ENCODE measurements at places on chromosomes 4 and X. TPM values are rescaled to one million over a fixed set of nuclear protein-coding genes. Genes with fewer than 3 reads are reported as not detected.

The MAB21L2 gene
- total RNA-seq: not detected

DNA sequence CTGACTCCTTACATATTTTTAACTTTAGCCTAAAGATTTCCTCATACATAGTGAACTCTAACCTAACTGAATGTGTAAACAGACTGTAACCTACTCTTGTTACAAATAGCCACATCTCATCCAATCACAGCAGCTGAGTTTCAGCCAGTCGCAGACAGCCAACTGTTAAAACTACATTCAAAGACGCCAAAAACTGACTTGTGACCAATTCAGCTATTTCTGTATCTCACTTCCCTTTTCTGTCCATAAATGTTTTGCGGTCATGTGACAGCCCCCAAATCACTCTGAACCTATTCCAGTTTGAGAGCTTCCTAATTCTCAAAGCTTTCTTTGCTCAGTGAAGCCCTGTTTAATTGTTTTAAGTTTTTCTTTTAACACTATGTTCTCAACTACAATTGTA lies 2731.9 kb downstream of the ARAP2 start:
- DNase-seq: no peak

DNA sequence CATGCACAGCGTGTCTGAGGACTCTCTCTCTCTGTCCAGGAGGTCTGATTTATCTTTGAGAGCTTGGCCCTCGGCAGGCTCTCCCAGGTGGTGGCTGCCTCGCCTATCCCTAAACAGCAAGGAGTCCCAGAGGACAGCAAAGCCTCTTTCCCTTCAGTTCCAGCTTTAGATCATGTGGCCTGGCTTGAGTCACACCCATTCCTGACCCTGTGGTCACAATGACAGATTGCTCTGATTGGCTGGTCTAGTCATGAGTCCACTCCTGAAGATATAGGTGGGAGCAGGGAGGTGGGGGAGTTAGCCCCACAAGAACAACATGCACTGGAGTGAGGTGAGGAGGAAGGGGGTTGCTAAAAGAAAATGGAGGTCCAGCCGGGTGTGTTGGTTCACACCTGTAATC lies 12.1 kb upstream of the PORCN start:
- DNase-seq: no peak

- no peak for DNase-seq
These were observed 89.8 kb downstream of the RTL9 start for GRCh38 chrX:110448459-110448858.

DNA sequence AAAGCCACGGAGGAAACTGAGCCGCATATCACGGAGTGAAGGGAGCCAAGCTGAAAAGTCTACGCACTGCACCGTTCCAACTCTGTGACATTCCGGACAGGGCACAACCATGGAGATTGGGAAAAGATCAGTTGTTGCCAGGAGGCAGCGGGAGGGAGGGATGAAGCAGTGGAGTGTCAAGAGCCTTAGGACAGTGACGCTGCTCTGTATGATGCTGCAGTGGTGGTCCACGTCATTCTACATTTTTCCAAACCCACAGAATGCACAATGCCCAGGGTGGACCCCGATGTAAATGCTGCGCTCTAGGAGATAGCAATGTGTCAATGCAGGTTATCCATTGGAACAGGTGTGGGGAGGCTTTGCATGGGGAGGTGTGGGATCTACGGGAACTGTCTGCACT lies 7.5 kb upstream of the WFS1 start:
- DNase-seq: no peak

DNA sequence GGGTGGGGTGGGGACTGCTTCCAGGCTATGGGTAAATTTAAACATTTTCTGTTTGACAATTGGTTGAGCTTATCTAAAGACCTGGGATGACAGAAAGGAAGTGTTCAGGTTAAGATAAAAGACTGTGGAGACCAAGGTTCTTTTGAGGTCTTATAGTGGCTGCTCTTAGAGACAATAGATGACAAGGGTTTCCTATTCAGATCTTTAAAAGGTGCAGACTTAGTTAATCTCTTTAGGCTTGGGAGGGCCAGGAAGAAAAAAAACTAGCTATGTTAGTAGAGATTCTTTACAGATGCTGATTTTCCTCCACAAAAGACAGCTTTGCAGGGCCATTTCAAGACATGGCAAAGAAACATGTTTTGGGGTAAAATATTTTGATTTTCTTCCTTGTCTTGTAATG lies 972.5 kb downstream of the CCSER1 start:
- no peak for DNase-seq

- no peak for DNase-seq
These were observed 22.6 kb downstream of the ZNF280C start for GRCh38 chrX:130246084-130246483.

The CYBB gene
- 16.4 TPM for total RNA-seq

GRCh38 chrX:120145295-120145925 lies 13.0 kb upstream of the RHOXF2 start:
- no peak for DNase-seq

DNA sequence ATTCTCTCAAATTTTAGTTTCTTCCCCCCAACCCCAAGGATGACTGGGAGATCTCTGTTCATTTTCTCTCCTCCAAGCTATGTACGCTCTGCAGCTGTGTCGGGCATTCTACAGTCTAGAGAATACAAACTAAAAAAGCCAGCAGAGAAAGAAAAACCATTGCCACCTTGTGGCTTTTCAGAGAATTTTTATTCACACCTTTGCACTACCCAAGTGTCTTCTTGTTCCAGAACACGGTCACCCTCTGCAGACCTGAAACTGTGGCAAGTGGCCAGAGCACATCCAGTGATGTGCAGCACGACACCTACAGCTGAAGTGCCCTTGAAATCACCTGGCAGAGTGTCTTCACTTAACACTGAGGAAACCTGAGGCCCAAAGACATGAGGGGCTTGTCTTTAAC lies 68.6 kb downstream of the CHST7 start:
- no peak for DNase-seq

DNA sequence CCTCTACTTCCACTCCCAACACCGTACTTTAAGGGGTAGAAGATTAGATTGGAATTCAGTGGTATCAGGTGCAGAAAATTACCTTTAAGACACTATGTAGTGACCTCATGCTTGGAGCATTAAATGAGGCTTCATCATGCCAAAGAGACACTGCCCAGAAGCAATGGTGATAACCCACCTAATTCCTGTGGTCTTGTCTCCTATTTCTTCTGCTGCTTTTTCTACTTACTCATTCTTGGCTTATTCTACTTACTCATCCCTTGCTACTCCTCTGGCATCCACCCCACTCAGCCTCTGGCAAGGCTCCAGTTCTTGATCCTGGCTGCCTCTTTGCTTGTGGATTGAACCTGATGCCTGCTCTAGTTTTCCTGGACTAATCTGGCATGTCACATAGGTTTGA lies 62.3 kb upstream of the ADAMTS3 start:
- peak; percentile 10 for DNase-seq

- peak; percentile 26 for DNase-seq
These were observed 14.3 kb downstream of the ABLIM2 start for GRCh38 chr4:8144359-8144758.

The TEX13A gene
- total RNA-seq: not detected

The MAGEA10 gene
- total RNA-seq: not detected

- no peak for DNase-seq
These were observed 10.0 kb upstream of the PLK4 start for GRCh38 chr4:127870688-127871087.

DNA sequence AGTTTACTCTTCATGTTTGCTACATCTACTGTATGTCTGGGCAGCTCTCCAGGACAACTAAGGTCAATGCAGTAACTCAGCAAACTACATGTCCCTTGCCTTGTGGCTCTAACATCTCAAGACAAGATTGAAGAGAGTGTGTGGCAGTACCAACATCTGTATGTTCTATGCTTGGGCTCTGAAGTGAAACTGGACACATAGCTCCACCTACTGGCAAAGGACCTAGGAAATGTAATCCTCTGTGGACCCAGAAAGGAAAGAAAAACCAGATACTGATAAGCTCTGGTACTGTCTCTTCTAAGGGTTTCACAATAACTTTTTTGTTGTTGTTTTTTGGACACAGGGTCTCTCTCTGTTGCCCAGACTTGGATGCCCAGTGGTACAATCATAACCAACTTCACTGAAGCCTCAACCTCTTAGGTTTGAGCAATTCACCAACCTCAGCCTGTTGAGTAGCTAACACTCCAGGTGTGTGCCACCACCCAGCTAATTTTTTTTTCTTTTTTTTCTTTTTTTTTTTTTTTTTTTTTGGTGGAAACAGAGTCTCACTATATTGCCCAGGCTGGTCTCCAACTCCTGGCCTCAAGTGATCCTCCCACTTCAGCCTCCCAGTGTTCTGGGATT lies 64.1 kb downstream of the QDPR start:
- DNase-seq: peak; percentile 6

The C1QTNF7 gene
- 2.8 TPM for total RNA-seq

DNA sequence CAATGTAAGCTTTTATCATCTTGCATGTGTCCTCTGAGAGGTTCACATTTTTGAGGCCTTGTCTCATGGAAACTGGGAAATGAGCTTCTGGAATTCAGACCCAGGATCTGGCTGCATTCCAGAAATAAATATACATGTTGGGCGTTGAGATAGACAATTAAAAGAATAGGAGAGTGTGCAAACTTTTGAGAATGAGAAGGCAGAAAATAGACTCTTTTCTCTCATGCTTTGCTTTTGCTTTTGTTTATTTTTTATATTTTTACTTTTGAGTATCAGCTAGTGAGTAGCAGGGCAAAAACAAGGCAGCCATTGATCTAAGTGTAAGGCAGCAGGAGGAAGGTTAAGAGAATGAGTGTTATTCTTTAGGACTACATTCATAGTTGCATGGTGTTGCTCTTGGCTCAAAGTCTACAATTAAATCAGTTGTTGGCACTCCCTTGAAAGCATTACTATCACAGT lies 12.4 kb downstream of the SHROOM3 start:
- DNase-seq: no peak

- no peak for DNase-seq
These were observed 46.8 kb downstream of the CENPVL3 start for GRCh38 chrX:51571874-51572273.

GRCh38 chr4:175369087-175369486 lies 443.0 kb downstream of the GPM6A start:
- DNase-seq: no peak

The PPEF2 gene
- total RNA-seq: not detected

The RS1 gene
- 0.16 TPM for total RNA-seq

DNA sequence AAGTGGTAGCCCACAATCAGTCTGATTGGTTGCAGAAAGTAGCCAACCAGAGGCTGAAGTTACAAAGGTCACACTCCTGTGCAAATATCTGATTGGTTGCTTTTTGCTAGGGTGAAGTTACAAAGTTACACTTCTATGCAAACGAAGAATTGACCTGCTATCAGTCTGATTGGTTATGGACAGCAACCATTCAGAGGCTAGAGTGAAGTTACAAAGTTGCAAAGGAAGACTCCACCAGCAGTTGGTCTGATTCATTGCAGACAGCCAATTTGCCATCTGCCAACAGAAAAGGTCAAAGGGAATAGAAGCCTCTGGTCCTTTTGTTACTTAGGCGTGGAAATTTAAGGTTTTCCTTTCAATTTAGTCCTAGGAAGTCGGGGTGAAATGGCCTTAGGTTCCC lies 377.7 kb downstream of the PRDM5 start:
- DNase-seq: no peak

The SLC25A5 gene
- 73.6 TPM for total RNA-seq

DNA sequence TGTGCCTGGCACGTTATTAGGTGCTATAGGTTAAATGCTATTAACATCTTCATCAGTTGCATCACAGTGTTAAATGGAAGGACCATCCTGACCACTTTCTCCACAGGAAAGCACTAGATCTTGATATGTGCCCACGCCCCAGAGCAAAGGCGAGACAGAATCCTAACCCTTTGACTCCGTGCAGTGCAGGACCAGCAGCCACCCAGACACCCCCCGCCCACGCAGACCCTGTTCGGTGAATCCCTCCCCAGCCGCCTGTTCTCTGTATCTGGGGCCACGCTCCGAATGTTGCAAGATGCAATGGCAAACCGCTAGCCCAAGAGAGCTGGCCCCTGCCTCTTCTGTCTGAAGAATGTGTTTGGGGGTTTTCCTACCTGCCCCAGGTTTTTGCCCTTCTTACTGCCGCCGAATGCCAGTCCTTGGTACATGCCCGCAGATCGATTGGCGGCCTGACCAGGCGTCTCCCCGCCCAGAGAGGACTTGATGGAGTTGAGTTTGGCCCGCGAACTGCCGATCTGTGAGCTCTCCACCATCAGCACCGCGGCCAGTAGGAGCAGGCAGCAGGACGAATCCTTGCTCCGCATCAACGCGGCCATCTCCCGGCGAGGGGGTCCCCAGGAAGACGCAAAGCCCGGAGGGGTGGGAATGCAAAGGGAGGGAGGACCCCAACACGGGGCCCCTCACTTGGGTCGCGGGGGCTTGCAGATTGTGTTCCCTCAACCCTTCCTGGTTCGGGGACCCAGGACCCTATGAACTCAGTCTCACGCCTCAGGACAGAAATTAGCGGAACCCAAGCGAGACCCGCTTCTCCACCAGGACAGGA lies 906 bp downstream of the DKK2 start:
- peak; percentile 43 for DNase-seq

The BMP15 gene
- not detected for total RNA-seq

DNA sequence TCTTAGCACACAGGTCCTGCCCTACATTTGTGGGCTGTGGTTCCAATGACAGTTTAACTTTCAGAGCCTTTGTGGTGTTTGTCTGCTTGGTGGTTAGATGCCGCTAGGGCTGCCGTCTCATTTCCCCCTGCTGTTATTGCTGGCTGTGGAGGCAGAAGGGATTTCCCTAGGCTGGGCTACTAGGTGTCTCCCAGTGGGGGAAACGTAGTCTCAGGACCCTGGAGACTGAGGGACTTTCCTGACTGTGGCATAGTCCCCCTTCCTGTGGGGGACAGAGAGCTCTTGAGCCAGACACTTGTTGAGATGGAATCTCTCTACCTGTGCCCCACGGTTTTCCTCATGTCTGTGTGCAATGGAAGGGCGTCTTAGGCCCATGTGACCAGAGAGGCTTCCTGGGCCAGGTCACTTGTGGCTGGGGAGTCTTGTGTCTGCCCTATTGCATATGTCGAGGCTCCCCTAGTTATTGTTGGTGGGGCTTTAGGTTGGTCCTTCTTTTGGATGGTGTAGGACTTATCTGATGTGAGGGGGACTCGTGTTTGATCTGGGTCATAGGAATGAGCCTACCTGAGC lies 68.2 kb downstream of the ARHGAP10 start:
- no peak for DNase-seq

The FGFBP2 gene
- total RNA-seq: not detected

- no peak for DNase-seq
These were observed 76.2 kb upstream of the CD99 start for GRCh38 chrX:2614911-2615310.

All from occipital lobe (tissue), 3 donors.